ENCODE measurements at places on chromosomes 16 and 17.
A peak's percentile ranks its signal among the peaks of the same experiment; 100 is the strongest.

GRCh38 chr16:66913081-66913480 lies 5.6 kb downstream of the CDH16 start:
- DNase-seq = no peak

DNA sequence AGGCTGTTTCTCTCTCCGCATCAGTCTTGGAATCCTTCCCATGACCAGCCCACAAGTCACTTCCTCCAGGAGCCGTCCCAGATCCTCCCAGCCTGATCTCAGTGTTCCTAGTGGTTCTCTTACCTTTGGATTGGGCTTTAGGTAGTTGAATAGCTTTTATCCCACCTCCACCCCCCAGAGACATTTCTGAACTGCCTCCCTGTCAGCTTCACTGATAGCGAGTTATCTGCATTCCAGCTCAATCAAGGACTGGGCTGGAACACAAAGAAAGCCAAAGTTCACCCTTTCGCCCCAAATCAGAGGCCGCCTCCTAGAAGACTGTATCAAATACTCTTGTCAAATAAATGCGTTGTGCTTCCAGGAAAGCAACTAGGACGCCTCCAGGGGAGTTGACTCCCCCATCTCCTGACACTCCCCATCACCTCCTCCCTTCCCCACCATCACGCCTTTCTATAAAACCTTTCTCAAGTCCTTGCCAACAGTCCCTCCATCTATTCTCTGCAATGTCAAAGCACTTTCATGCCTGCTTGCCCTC lies 72.7 kb downstream of the TMEM132E start:
- no peak for DNase-seq

DNA sequence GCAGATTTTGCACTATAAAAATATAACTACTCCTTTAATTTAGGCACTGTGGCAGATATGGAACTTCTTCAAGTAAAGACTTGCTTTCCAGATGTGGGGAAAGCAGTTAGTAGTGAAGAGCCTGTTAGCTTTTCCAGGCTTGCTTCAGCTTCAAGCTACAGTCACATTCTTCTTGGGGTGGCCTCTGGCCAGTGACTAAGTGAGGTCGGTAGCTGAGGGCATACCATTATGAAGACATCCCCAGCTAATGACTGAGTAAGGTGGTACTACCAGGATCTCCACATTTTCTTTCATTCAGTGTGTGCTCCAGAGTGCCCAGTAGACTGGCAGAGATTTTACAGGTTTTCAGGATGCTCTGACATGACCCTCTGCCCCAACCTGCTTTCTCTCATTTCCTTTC lies 167.1 kb upstream of the KIF2B start:
- DNase-seq = peak; percentile 84

GRCh38 chr16:57559072-57559790 lies 16.8 kb downstream of the ADGRG5 start:
- no peak for DNase-seq

DNA sequence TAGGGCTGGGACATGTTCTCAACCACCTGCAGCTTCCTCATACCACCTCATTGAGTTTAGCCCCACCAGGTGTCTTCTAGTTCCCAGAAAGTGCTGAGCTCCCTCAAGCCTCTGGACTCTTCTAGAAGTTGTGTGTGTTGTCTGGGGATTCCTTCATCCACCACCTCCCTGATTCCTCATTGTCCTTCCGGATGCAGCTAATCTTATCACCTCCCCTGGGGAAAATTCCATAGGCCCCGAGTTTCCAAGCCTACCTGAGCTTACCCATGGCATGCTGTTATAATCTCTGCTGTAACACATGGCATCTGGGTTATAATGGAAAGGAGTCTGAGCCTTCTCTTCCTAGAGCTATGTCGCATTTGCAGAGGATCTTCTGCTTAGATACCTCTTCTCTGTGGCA lies 243.5 kb upstream of the SDK2 start:
- no peak for DNase-seq

DNA sequence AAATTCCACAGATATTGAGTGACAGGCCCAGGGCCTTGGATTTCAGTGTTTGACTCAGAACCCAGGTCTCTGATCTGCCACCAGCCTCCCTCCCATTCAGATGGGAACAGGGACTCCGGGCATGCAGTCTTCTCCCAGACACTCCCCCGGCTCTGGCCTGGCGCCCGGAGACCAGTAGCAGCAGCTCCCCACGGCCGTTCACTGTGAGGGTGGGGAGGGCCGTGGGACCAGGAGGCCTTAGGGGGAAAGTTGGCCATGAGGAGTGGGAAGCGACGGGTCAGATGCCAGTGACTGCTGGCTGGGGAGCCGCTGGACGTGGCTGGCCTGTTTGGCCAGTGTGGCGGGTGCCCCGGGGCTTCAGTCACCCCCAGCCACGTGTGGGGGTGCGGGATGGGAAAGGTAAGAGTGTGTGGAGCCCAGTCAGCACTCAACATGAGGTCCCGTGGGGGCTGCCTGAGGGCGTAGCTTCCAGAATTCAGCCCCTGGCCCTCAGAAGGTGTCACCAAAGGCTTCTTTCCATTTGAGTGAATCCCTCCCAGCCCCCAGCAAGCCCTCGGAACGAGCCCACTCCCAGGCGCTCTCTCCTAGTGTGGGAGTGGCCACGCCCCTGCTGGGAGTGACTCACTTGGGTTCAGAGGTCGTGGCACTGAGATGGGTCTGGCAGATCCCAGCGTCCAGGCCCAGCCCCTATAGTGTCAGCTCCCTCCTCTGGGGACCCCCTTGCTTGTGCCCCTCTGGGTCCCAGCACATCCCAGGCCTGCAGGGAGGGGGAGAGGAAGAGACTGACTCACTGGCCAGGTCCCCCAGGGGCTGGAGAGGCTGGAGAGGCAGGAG lies 309.4 kb downstream of the SEC14L1 start:
- peak; percentile 38 for DNase-seq

GRCh38 chr17:48240562-48241130 lies 133.1 kb downstream of the SNX11 start:
- peak; percentile 75 for DNase-seq

DNA sequence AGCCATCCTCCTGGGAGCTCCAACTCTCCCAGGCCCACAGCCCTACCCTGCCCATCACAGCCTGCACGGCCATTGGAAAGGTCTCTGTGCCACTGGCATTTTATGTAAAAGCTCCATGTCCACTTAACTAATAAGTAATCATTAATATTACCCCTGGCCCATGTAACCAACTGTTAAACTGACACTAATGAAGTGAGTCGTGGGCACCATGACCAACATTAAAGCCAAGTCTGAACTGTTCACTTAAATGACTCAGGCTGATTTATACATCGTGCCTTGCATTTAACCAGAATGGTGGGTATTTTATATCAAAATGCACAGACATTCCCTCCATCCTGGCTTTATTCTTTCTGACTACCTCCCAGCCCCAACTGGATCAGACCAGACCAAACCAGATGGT lies 229.3 kb downstream of the SOX9 start:
- peak; percentile 77 for DNase-seq

DNA sequence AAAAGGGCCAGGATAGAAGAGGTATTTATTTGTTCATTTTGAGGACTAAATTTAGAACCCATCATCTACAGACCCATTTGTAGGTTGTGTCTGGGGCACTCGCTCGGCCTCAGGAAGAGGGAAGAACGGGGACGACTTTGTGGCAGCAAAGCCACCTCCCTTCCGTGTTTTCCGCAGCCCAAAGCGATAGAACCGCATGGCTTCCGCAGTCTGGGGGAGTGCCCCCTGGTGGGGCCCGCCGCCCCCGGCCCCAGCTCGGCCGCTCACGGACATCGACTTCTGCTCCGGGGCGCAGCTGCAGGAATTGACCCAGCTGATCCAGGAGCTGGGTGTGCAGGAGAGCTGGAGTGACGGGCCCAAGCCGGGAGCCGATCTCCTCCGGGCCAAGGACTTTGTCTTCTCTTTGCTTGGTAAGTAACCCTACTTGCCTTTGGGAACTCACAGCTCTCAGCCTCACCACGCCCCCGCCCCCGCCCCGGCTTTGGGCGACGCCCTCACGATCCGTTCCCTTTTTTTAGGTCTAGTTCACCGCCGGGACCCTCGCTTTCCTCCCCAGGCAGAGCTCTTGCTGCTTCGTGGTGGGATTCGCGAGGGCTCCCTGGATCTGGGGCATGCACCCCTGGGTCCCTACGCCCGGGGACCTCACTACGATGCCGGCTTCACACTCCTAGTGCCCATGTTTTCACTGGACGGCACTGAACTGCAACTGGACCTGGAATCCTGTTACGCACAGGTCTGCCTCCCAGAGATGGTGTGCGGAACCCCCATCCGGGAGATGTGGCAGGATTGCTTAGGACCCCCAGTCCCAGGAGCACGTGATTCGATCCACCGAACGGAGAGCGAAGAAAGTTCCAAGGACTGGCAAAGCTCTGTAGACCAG lies 681 bp downstream of the TMEM102 start:
- peak; percentile 28 for DNase-seq

- no peak for DNase-seq
Measured at GRCh38 chr17:1947229-1947742, 77.8 kb downstream of the RTN4RL1 start.

GRCh38 chr16:72723781-72724180 lies 324.1 kb downstream of the ZFHX3 start:
- DNase-seq = peak; percentile 77

DNA sequence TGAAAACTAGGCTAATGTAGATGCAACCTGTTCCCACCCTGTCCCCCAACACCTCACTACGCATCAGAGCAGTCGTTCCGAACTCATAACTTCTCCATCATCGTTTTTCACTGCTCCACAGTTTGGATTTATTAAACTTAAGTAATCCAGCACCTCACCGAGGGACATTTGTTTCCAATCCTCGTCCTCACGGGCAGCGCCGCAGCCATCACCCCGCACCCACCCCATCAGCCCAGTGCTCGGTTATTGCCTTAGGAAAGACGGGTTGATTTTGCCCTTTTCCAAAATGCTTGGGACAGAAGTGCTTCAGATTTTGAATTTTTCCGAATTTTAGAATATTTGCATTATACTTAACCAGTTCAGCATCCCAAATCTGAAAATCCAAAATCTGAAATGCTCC lies 71.0 kb upstream of the DOC2B start:
- DNase-seq = no peak

DNA sequence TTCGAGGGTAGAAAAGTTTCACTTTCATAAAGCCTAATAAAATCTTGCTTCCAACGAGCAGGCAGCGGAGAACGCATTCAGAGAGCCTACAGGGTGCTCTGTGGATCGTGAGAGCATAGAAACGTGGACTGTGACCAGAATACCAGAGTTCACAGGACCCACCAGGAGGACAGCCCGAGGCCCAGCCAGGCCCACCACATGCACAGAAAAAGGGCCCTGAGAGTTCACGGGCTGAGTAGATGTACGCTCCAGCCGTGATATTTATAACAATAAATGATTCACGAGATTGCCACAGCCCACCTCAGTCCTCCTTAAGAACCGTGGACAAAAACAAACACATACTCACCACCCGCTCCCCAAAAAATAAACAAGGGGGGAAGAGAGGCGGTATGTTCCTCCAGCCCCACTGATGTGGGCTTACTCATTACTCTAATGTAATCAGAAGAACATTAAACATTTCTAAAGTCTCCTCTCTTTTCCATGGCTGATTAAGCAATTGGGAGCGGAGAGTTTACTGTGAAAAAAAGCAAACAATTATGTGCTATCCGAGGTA lies 207.2 kb downstream of the C16orf78 start:
- peak; percentile 4 for DNase-seq

DNA sequence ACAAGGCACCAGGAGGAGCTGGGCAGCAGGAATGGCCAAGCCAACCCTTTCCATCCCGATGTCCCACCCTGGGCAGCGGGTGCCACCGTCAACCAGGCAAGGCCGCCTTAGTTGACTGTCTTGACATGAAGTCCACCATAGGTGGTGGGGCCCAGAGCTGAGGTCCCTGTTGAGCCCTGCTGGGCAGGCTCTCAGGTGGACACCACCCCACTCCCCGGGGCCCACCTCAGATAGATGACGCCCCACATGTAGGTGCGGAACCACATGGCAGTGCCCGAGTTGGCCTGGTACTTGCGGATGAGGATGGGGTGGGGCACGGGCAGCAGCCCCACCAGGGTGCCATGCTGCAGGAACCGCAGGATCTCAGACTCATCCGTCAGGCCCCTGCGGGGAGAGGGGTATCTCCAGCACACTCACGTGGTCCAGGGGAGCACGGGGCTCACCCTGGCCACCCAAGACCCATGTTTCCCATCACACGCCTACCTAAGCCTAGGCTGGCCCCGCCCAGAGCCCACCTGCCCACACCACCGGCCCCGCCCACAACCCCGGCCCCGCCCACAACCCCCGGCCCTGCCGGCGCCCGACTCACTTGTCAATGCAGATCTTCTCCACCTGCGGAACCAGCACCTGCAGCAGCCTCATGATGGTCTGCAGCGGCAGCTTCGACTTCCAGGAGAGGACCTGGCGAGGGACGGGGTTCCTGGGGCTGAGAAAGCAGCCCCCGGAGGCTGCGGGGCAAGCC lies 16.2 kb downstream of the OTOP3 start:
- no peak for DNase-seq

DNA sequence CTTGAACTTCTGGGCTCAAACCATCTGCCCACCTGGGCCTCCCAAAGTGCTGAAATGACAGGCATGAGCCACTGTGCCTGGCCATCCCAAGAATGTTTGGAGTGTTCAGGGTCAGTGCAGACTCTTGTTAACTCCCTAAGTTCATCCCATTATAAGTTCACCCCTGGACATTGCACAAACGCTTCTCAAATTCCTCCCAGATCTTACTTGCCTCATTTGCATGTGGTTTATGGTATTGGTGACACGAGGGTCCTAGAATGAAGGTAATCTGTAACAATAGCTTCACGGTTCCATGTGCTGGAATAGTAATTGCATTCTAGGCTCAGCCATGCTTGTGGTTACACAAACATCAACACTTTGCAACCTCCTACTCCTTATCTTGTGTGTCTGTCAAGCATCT lies 5.0 kb upstream of the CCDC42 start:
- no peak for DNase-seq

DNA sequence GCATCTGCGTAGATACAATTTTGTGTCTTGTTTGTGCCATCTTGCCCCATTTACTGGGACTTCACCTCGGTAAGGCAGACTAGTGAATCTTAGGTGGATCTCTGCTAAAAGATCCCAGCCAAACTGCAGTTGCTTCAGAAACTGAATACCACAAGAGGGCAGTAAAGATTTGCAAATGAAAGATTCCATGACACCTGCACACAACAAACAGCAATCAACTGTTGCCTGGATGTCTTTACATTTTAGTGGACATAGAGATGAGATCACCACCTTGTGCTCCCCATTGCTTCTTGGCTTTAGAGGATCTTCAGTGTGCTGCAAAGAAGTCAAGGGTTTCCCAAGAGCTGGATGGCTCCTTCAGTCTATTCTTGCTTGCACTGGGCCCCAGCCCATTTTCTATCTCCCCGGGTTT lies 119.2 kb upstream of the CACNG5 start:
- peak; percentile 71 for DNase-seq

- peak; percentile 49 for DNase-seq
Measured at GRCh38 chr17:72119873-72120641, 763 bp upstream of the SOX9 start.

- DNase-seq = peak; percentile 16
Measured at GRCh38 chr17:38970804-38971203, 3.6 kb upstream of the FBXO47 start.

- peak; percentile 32 for DNase-seq
Measured at GRCh38 chr17:27430882-27431491, 25.3 kb upstream of the KSR1 start.

DNA sequence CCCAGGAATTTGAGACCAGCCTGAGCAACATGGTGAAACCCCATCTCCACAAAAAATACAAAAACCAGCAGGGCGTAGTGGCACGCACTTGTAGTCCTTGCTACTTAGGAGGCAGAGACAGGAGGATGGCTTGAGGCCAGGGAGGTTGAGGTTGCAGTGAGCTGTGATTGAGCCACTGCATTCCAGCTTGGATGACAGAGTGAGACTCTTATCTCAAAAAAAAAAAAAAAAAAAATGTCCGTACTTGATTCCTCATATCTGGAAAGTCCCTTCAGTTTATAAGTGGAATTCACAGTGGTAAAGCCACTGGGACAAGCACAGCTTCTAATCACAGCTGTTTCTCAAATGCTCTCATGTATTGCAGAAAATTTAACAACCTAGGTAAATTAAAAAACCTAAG lies 78.6 kb upstream of the CREBBP start:
- DNase-seq = peak; percentile 64
